ENCODE measurements at places on chromosomes 6 and 20.

GRCh38 chr20:15511551-15511950 lies 1061.7 kb downstream of the KIF16B start:
- DNase-seq = no peak

GRCh38 chr6:123848347-123848746 lies 44.7 kb downstream of the NKAIN2 start:
- DNase-seq = no peak

- no peak for DNase-seq
These were observed 3.9 kb upstream of the REV3L start for GRCh38 chr6:111486921-111487320.

- DNase-seq = no peak
These were observed 13.8 kb upstream of the PCK1 start for GRCh38 chr20:57546956-57547649.

- DNase-seq = no peak
These were observed 71.9 kb upstream of the TOP1 start for GRCh38 chr20:40956542-40957264.

DNA sequence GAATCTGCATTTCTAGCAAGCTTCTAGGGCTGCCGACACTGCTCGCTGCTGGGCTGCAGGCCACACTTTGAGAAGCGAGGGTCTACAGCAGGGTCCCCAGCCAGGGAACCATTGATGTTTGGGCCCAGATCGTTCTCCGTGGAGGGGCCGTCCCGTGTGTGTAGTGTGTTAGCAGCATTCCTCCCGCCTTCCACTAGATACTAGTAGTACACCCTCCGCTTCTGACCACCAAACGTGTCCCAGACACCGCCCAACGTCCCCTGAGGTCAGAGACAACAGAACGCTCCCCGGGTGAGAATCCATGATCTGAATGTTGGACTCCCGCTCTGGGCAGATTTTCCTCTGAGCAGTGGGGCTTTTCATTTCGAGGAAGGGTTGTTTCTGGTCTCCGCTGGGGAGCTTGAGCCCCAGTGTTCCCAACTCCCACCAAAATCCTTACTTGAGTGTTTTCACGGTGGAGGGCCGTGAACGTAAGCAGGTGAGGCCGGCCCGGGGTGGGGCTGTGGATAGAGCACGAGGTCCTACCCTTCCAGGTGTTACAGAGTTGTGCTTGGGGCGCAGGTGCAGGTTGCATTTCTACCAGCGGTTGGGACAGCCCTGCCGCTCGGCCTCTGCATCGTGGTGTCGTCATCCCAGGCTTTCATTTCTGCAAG lies 124.6 kb downstream of the SYCP2 start:
- no peak for DNase-seq

GRCh38 chr6:119035459-119035858 lies 43.0 kb downstream of the FAM184A start:
- DNase-seq = no peak

- DNase-seq = no peak
These were observed 12.8 kb downstream of the ME1 start for GRCh38 chr6:83417880-83418663.

DNA sequence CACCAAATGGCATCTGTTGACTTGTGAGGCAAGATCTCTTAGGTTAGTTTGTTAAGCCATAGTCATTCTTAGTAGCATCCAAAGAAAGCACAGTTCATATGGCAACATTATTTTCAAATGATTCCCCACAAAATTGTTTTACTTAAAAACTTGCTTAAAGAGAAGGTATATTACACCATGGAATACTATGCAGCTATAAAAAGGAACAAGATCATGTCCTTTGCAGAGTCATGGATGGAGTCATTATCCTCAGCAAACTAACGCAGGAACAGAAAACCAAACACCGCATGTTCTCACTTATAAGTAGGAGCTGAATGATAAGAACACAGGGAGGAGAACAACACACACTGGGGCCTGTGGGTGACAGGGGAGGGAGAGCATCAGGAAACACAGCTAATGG lies 10.9 kb upstream of the DSE start:
- no peak for DNase-seq

DNA sequence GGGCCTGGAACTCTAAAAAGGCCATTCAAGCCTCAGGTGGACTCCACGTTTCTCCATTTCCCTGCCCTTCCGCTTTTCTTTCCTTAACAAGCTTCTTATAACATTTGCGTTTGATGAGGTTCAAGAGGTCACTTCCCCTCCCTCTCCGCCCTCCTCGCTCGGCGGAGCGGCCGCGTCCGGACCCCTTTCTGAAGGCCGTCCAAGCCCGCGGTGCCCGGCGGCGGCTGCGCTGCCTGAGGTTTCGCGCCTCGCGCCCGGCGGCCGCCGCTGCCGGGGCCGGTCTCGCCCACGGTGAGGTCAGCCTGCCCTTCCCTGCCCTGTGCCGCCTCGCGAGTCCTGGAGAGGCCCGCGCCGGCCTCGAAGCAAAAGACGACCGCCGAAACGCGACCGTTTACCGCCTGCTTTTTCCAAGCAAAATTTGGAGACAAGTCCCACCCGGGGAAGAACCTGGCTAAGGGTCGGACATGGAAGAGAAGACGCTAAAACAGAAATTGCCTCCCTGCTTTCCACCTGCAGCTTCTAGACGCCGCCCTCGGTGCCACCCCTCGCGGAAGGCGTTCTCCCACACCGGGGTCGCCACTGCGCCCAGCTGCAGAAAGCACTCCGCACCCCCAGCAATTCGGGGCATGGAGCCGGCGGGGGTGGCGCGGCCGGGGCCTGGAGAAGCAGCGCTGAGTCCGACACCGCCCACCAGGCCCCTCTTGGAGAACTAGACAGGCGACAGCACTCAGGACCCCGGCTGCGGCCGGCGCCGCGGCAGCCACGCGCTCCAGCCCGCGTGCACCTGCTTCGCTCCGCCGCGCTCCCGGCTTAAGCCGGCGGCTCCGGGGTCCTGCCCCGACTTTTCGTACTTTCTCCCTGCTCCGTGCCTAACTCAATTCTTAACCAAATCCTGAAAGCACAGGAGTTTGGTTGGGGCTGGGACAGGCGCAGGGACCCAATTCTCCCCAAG lies 11.0 kb upstream of the FOXF2 start:
- DNase-seq = no peak
